NCI-H69 (cell line): ENCODE measurements at places on chromosomes 7 and 10.

DNA sequence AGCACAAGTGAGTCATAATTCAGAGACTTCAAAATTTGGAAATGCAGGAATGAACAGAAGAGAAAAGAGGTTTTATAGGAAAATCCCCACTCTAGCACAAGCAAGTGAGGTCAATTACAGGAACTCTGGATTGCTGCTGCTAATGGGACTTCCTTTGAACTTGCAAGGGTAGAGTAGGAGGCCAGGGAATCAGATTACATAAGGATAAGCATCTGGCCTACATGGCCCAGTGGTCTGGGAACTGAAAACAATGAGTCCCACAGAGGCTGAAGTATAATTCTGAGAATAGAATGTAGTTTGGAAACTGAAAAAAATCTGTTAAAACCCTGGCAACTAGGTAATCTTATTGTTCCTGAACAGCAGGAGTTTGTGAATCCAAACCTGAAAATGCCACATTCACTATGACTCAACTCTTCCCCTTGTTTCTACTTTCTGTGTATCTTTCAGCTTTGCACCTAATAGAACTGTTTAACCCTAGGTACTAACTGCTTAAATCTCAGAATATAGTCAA is 66.5 kb downstream of the CTNNA3 start:
- peak; percentile 37 for DNase-seq

- no peak for DNase-seq
Measured at GRCh38 chr10:71712572-71713134, 6.9 kb downstream of the C10orf105 start.

DNA sequence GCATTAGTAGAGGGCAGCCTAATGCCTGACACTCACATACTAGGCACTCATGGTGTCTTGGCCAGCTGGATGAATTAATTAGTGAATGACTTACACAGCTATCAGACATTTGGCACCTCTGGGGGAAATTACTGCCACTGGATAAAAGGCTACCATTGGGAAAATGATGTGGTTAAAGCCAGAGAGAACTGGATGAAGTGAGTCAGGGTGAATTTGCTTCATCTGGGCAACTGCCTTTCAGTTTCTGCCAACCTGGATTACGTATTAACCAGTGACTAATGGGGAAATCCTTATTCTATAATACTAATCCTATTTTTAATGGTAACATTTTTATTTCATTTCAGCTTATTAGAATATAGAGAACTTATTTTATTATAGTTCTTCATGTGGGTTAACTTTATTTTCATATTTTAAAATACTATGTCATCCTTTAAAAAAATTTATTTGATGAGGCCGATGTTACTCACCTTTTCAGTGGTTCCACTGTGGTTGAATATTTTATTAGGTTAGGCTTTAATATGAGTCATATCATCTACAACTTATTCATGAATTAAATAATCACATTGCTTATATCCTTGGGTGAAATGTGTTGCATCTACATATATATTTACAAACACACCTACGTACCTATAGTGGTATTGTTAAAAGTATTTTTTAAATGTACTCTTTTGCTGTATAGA is 85.6 kb upstream of the CAPZA2 start:
- peak; percentile 80 for DNase-seq

DNA sequence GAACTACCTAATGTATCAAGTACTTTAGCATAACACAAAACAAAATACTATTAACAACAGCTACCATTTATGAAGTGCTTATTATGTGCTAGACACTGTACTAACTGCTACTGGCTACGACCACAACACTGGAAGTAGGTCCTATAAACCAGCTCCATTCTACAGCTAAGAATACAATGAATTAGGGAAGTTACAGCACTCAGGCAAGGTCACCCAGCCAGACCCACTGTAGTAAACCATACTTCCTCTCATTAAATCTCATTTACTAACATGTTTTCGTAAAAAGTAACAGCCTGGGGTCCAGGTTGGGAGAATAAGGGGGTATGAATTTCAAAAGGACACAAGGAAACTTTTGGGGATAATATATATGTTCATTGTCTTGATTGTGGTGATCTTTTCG is 25.4 kb downstream of the NAPEPLD start:
- no peak for DNase-seq

- DNase-seq: no peak
Measured at GRCh38 chr10:5325076-5325475, 39.7 kb upstream of the UCN3 start.

DNA sequence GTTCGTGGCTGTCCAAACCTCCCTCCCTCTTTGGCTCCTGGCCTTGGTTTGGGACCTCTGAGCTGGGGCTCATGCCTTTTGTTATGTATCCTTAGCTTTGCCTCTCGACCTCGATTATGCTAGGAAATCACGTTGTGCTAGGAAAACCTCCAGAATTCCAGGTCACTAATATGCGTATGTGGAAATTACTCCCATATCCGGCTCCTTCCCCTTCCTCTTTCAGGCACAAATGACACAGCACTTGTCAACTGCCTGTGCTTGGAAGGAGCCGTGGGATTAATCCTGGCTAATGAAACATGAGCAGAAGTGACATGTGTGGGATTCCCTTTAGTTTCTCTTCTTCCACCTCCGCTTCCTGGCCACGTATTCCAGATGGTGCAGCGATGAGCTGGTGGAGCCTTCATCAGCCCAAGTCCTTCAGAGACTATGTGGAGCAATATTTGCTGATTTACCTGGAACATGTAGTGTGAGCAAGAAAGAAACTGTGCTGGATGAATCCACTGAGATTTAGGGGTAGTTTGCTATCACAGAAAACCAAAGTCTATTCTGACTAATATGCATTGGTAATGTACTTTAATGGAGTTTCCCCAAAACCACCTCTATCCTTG is 149.2 kb downstream of the REEP3 start:
- DNase-seq: peak; percentile 29

- DNase-seq: no peak
Measured at GRCh38 chr10:47078393-47079203, 167.4 kb downstream of the PTPN20 start.

- peak; percentile 57 for DNase-seq
Measured at GRCh38 chr10:131997366-131998049, 15.8 kb upstream of the BNIP3 start.

- DNase-seq: no peak
Measured at GRCh38 chr7:74683799-74684198, 26.3 kb downstream of the GTF2I start.

- DNase-seq: peak; percentile 28
Measured at GRCh38 chr7:53350241-53350640, 314.8 kb downstream of the POM121L12 start.

DNA sequence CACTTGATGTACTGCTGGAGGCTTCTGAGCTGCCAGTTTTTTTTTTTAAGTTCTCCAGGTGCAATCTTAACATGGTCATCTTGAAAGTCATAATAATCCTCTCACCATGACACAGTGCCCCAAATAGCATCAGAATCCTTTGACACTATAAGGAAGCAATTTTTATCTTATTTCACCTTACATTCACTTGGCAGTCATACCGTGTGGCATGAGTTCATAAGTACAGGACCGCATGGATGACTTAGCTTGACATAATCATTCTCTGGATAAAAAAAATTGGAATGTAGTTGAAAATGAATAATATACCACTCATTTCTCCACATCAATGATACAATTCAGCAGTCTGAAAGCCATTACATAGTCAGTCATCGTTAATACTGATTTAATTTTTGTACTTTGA is 25.6 kb upstream of the TMEM196 start:
- no peak for DNase-seq

DNA sequence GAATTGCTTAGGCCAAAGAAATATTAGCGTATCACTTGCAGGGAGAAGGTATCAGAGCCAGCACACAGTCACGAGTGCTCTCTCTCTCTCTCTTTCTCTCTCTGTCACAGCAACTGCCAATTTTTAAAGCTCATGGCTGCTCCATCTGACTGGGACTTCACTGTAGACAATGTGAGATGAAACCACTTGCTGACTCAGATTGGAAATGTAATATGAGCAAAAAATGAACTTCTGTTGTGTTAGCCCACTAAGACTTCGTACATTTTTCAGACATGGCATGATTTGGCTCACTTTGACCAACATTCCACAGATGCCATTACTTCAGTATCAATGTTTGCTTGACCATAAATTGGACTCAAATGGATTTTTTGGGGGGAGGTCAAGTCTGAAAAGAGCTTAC is 68.1 kb downstream of the DGKB start:
- DNase-seq: peak; percentile 84

GRCh38 chr10:131920693-131921092 is 19.9 kb downstream of the PPP2R2D start:
- no peak for DNase-seq

DNA sequence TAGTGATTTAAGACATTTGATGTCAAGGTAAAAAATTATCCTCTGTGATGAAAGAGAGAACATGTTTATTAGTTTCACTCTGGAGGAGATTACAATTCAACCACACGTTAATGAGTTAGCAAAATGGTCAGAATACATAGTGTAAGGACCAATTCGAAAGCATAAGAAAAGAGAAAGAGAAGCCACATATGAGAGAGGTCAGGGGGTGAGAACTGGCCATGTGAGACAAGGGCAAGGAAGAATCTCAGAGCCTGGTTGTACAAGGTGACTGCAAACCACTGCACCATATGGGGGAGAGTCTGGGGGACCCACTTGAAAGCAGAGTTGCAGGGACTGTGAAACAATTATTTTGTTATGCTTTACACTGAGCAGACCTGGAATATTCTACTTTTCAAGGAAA is 27.7 kb upstream of the BET1 start:
- no peak for DNase-seq

DNA sequence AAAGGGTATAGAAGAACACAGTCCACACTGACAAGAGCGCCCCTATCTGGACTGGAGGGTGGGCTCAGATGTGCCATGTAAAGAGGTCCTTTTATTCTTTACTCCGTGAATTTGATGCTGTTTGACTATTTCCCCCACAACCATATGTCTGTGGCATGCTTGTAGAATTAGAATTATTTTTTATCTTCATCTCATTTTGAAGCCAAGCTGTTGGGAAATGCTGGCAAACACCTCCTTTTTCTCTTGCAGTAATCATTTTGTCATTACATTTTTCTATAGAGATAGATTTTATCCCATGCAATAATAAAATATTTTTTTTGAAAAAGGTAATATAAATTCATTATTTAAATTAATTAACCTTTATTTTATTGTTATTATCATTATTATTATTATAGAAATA is 926.6 kb upstream of the AUTS2 start:
- DNase-seq: no peak

- DNase-seq: no peak
Measured at GRCh38 chr10:18601321-18601720, 50.1 kb downstream of the NSUN6 start.
